ENCODE measurements at places on chromosomes 7 and 10.

DNA sequence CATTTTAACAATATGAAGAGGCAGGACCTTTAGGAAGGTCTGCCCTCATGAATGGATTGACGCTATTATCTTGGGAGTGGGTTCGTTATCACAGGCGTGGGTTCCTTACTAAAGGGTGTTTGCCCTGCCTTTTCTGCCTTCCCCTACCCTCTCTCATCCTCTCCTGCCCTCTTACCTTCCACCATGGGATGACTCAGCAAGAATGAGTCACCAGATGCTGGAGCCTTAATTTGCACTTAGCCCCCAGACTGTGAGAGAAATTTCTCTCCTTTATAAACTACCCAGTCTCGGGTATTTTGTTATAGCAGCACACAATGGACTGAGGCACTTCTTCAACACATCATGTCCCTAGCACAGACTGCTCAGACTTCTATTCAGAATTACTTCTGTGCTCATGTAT is 31.4 kb upstream of the ZNF32 start:
- DNase-seq = no peak

GRCh38 chr10:50653142-50653541 is 29.4 kb upstream of the SGMS1 start:
- DNase-seq = no peak

- no peak for DNase-seq
These were observed 366.6 kb upstream of the PFKP start for GRCh38 chr10:2700626-2701305.

GRCh38 chr7:19145434-19146115 is 354 bp upstream of the FERD3L start:
- DNase-seq = no peak

DNA sequence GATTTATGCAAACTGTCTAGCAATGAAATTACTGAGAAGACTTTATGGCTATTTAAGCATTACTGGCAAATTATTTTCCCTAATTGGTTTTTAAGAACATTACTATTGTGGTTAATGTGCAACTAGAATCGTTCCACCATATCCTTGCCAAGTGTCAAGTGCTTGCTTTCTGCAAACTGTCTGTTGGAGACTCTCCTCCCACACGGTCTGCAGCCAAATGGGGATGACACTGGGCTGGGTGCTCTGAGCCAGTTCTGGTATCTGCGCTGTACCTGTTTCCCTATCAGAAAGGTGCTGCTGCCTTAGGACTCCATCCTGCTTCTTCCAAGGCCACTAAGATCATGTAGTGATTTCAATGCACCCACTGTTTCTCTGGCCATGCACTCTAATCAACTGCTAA is 110.4 kb downstream of the RAMP3 start:
- DNase-seq = no peak

- DNase-seq = no peak
These were observed 5.3 kb upstream of the TMEM139 start for GRCh38 chr7:143279186-143280098.

GRCh38 chr10:11837372-11838161 is 14.4 kb downstream of the PROSER2 start:
- no peak for DNase-seq

- no peak for DNase-seq
These were observed 50.0 kb upstream of the PITRM1 start for GRCh38 chr10:3222626-3223025.

- DNase-seq = no peak
These were observed 51.6 kb downstream of the TFPI2 start for GRCh38 chr7:93838966-93839365.

DNA sequence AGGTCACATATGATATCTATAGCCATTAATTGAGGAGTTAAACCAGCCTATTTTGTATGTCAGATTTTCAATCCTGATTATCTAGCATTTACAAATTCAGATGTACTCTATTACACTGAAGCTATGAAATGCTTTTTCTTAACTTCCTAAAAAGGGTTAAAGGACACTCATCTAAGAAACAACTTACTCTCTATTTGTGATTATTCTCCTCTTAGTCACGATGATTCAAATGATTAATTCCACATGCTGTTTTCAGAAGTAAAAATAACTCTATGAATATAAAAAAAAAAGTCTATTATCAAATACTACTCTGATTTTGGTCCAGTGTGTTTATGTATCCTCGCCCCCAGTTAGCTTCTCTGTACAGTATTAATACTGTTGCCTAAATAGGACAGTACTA is 1199.9 kb downstream of the GATA3 start:
- no peak for DNase-seq

- no peak for DNase-seq
These were observed 552.4 kb upstream of the KCND2 start for GRCh38 chr7:119720541-119720940.

- no peak for DNase-seq
These were observed 27.5 kb downstream of the ELMO1 start for GRCh38 chr7:37420946-37421695.

- DNase-seq = no peak
These were observed 322.4 kb upstream of the GHITM start for GRCh38 chr10:83816942-83817341.

DNA sequence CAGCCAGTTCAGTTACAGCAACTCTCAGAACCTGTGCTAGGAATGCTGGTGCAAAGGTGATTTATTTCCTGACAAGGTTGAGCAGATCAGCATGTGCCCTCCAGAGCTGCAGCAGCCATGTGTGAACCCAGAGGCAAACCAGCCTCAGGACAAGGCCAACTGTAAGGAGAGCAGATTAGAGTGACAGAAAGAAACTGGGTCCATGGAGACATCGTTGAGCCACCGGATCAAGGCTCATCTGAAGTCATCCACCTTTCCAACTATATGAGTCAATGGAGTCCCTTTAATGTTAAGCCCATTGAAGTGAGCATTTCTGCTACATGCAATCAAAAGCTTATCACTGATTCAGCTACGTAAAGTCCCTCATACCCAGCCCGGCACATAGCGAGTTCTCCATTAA is 26.4 kb downstream of the KCNMA1 start:
- DNase-seq = no peak

Data from stimulated activated CD8-positive, alpha-beta memory T cell treated with anti-CD3 and anti-CD28 coated beads, Interleukin-4, amount 100 ng/mL, for 1 hour (primary cell).